NCI-H2081 treated with DMSO at 0.1 percent for 48 hours (cell line): ENCODE measurements at places on chromosomes 11 and 22.

DNA sequence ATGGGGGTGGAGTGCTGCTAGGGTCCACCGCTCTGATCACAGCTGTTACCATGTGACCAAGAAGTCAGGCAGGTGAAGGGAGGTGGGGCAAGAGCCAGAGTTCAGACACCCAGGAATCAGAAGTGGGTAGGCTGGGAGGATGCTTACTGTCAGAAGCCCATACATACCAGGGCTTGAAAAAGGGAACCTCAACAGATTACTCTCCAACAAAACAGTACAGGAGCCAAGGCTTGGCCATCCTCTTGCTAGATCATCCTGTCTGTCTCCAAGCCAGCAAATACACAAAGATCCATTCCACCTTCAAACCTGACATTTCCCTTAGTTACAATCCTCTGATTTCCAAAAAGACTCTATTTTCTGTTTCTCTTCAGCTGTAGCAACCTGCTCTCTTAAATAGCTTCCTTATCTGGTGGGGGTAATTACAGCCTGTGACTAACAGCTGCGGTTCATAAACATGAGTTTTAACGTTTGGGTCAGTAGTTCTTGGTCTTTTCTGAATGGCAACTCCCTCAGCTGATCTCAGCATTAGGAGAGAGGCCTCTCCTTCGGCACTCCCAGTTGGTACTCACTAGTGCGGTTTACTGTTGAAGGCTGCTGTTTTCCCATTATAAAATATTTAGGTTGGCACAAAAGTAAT lies 31.1 kb upstream of the WT1 start:
- no peak for DNase-seq

GRCh38 chr11:128388206-128388815 lies 199.0 kb downstream of the ETS1 start:
- DNase-seq: no peak

GRCh38 chr11:12195768-12196167 lies 85.4 kb downstream of the MICAL2 start:
- no peak for DNase-seq

DNA sequence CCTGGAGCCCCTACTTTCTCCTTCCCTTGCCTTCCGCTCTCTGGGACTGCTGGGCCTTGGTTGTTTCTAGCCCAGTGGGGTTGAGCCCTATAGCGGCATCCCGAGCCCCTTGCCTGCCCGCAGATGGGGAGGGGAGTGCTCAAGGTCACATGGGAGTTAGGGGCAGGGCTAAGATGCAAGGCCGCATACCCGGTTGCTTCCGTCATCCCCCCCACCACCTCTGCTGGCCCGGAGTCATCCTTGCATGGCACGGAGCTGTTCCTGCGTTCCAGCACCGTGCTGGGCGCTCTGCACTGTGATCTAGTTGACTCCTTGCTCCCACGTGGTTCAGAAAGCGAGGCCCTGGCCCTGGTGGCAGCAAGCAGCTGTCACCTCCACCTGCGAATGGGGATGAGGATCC lies 18.0 kb downstream of the FLRT1 start:
- no peak for DNase-seq

GRCh38 chr11:33893711-33894397 lies 2.0 kb upstream of the LMO2 start:
- no peak for DNase-seq

DNA sequence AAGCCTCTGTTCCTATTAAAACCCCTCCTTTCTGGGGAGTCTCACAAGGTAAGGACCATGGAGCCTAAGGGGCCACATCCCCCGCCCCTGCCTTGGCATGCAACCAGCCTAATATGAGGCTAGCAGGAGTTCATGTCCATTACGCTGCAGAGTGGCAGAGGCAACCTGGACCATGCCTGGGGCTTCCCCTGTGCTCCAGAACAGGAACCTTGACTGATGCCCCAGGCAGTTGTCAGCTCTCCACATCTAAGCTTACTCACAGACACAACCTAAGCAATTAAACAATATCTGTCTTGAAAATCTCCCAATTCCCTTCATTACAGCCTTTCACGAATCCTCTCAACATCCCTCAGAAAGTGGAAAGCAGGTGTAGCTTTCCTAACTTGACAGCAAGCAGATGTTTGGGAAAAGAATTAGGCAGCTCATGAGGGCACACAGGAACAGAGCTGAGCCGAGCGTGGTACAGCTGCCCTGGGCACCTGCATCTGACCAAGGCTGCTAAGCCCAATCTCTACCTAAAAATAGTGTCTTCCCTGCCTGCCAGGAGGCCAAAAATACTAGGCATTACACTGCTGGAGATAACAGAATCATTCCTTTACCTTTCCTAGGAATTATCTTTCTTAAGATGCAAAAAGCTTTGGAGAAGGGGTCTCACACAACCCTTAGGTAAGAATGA lies 20.8 kb downstream of the C11orf71 start:
- DNase-seq: no peak

GRCh38 chr11:123060277-123061000 lies 1.5 kb downstream of the HSPA8 start:
- DNase-seq: no peak

DNA sequence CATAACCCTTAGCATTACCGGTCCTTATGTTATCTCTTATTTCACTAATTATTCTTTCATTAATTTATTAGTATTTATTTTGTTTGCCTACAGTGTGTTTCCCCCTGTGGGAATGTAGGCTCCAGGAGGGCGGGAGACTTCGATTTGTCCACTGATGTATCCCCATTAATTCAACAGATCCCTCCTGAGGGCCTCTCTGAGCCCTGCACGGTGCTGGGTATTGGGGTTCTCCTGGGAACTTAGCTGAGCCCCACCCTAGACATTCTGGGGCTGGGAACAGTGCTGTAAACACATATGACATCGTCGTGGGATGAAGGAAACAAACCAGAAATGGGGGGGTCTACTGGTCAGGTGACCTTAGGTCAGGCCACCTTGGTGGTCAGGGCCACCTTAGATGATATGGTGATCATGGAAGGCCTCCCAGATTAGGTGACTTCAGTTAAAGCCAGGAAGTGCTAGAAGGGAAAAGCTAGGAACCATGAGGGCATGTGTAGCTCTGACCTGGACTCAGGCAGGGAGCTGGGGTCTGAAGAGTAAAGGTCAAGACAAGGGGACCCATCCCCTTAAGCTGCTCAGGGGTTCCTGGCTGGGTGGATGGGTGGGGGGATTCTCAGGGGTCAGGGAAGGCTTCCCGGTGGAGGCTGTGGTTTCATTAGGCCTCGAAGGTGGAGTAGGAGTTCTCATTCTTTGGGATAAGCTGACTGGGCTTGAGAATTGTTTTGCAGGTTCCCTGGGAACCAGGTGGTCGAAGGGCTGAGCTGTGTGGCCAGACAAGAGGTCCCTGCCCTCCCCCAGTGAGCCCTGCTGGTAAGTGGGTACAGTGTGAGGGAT lies 1.0 kb downstream of the PHETA2 start:
- no peak for DNase-seq

- DNase-seq: no peak
Observed at GRCh38 chr22:40642316-40642715, 5.8 kb upstream of the MRTFA start.

GRCh38 chr11:133425992-133426391 lies 106.3 kb downstream of the OPCML start:
- DNase-seq: no peak

DNA sequence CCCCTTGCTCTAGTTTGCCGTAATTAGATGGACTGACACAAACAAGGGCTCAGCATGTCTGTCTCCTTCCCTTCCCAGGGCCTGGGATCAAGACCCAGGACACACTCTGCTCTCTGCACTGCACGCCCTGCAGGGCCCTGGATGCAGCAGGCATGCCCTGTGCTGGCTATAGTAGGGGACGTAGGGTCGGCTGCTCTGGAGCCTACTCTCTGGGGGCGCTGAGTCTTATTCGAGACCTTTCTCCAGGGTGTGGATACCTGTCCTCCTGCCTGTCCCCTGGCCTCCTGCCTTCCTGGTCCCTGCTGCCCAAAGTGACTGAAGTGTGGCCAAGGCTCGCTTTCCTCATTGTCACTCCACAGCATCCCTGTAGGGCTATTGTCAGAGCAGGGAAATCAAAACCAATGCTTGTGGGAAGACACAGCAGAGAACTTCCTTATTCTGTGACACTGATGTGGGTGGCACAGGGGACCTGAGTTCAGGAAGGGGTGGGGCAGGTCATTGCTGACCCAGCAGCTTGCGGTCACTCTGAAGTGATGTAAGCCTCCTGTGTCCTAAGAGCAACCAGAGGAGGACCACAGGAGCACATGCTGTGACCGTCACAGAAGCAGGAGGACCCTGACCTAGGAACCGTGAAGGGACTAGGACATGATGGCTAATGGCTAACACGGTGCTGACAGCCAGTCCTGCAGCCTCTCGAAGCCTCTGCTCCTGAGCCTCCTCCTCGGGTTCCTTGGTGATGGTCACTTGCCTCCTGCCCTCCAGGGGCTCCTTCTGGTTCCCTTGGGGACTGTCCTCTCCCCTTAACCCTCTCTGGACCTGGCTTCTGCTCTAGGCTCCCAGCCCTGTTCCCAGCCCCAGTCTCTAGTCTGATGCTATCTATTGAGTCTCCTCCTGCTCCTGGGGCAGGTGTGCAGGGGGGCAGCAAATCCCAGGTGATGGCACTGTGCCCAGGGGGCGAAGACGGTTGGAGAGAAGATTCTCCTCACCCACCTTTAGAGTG lies 10.3 kb downstream of the APOBEC3A start:
- DNase-seq: no peak

GRCh38 chr11:5992150-5992549 lies 5.4 kb upstream of the OR52L1 start:
- DNase-seq: no peak

GRCh38 chr22:20728523-20729190 lies 45.3 kb upstream of the SERPIND1 start:
- DNase-seq: no peak

DNA sequence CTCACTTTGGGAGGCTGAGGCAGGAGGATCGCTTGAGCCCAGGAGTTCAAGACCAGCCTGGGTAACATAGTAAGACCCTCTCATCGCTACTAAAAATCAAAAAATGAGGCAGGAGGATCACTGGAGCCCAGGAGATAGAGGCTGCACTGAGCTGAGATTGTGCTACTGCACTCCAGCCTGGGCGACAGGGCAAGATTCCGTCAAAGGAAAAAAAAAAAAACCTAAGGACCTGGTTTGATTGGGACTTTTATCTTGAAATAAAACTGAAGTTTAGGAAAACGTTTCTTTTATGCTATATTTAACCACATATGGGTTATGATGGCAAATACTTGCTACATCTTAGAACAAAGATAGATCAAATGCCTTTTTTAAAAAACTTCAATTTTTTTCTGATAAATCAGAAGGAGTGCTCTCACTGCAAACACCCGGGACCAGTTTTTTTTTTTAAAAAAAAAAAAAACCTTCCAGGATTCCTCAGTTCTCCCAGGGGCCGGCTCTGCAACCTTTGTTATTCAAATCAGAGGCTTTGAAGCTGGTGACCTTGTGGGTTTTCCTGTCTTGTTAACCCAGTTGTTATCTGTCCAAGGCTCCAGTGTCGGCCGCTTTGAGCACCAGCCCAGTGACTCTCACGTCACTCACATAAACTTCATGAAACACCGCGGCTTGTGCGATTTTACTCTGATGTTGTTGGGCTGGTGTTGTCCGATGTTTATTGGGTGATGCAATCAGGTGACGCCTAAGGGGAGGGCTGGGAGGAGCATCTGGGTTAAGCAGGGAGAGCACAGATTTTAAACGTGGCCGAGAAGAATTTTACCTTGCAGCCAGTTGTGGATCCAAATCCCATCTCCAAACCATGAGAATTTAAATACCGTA lies 24.7 kb upstream of the SLC22A12 start:
- DNase-seq: no peak

DNA sequence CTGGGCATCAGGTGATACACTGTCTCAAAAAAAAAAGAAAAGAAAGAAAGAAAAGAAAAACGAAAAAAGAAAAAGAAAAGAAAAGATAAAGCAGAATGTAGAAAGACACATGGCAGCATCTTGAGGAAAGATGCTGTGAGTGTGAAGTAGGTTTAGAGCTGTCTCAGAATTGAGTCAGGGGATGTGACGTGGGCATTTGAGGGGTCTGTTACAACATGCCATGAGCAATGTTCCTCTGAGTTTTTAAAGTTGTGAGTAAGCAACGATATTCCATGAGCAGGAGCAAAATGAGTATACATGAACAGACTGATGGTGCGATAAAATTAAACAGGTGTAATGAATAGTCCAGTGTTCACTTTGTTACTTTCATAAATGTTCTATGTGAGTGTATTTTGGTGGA lies 11.3 kb upstream of the QSER1 start:
- DNase-seq: no peak

GRCh38 chr11:6616596-6617250 lies 2.5 kb downstream of the TPP1 start:
- no peak for DNase-seq

- DNase-seq: no peak
Observed at GRCh38 chr22:17774206-17774925, at the start of gene BID. TSS of gene BID (minus strand) at chr22:17774469. CDS start at chr22:17750116, 24,353 bp downstream.

DNA sequence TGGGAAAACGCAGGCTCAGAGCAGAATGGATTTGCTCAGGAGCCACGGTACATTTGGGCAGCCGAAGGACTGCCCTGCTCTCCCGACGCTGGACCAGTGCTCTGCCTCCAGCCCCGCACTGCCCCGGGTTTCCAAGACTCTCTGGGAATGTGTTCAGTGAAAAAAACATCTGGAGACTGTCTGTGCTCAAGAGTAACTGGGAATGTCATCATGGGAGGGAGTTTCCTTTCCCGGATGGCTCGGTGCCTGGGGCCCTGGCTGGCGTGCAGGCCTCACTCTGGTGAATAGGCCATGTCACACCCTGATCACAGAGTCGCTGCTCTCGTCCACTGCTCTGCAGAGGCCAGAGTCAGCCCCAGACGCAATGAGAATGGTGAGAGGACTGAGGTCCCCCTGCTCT lies 9.8 kb upstream of the APOL6 start:
- DNase-seq: no peak

- no peak for DNase-seq
Observed at GRCh38 chr11:57196596-57196995, 14.8 kb downstream of the LRRC55 start.

- DNase-seq: no peak
Observed at GRCh38 chr11:30311189-30311588, 11.7 kb upstream of the ARL14EP start.

DNA sequence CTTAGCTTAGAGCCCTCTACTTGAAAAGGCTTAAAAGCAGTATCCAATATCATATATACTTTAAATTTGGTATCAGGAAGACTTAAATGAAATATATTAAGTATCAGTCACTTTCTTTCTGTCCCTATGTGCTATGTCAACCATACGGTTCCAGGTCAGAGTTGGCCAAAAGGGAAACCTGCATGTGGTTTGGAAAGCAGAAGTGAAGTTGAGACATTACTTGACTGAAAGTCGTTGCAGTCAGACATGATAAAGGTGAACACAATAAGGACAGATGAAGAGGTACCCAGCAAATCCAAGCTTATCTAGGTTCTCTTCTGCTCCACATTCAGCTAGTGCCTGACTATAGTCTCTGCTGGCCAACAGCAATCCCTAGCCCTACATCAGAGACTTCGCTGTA lies 336.8 kb downstream of the KCNA4 start:
- no peak for DNase-seq

- DNase-seq: no peak
Observed at GRCh38 chr22:26798462-26799065, 141.2 kb downstream of the MIAT start.

GRCh38 chr11:108561535-108561991 lies 32.0 kb downstream of the EXPH5 start:
- DNase-seq: no peak
